NCI-H2227 treated with DMSO at 0.1 percent for 48 hours (cell line): ENCODE measurements at places on chromosomes 6 and 20.

GRCh38 chr20:32963176-32963575 lies 41.1 kb downstream of the SUN5 start:
- DNase-seq = no peak

- no peak for DNase-seq
Observed at GRCh38 chr6:160972111-160972510, 19.5 kb upstream of the MAP3K4 start.

- no peak for DNase-seq
Observed at GRCh38 chr6:165760803-165761185, 97.8 kb upstream of the PDE10A start.

GRCh38 chr6:24822696-24823095 lies 24.0 kb upstream of the ARMH2 start:
- DNase-seq = no peak

DNA sequence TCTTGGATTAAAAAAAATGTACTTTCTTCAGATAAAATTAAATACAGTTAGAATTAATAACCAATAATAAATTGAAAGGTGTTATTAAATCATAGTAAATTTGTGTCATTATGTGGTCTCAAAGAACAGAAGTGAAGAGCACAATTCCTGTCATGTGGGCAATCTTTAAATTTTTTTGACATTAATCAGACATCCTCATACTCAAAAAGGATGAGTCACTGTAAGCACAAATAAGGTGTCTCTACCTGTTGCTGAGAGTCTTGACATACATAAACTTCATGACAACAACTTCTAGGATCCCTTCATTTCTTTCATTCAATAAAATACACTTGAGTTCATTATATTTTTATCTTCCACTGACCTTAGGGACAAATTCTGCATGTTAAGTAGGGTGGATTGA lies 76.1 kb downstream of the SLC22A3 start:
- no peak for DNase-seq

DNA sequence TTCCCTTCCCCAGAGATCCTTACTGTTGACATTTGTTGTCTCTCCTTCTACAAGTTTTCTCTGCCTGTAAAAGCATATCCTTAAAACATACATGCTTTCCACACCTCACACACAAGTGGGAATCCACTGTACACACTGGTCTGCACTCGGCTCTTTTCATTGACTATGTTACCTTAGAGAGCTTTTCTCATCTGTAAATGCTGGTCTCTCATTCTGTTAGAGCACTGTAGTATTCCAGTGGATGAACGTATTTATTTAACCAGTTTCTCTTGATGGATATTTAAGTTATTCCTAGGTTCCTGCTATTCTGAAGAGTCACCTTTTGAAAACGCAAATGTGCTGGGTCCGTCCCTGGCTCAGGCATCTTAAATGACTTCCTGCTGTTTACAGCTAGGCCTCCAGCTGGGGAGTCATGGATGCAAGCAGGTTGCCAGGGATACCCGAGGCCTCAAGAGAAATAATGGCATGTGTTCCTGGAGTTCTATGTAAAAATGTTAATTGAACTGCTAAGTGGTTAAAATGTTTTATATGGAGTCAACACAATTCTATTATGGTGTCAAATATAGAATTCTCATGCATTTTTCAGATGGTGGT lies 61.1 kb upstream of the TGM3 start:
- peak; percentile 58 for DNase-seq

DNA sequence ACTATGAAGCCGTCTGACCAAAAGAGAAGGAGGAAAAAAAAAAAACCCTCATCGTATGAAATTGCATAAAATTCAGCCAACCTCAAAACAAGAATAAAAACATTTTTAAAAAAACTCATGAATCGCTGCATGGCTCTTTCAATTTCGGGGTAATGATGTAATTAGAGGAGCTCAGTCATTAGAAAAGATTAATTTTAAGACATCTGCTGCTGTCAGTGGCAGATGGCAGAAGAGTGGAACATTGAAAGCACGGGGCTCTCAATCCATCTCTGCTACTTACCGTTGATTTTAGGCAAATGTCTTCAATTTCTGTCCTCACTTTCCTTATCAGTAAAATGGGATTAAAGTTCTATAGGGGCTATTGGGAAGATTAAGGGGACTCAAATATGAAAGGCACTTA lies 79.1 kb downstream of the EYA2 start:
- no peak for DNase-seq

- no peak for DNase-seq
Observed at GRCh38 chr6:113888493-113888892, 31.3 kb downstream of the MARCKS start.

GRCh38 chr20:1950836-1951235 lies 43.0 kb downstream of the PDYN start:
- DNase-seq = no peak

DNA sequence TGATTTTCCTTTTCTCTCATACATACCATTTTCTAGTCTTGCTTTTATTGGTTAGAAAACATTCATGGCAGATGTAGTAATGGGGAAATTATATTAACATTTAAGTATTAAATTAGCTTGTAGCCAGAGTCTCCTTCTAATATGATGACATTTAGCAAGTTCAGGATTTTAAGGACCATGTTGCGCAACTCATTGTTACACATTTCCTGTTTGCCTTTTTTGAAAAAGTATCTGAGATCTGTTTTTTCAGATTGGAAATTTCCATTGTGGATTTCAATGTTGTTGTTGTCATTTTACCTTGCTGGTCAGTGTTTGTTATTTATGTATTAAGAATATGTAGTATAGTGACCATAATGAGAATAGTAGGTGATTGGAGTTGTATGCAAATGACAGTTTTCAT lies 38.7 kb downstream of the CDKAL1 start:
- DNase-seq = no peak

GRCh38 chr6:7166410-7167293 lies 58.9 kb downstream of the RREB1 start:
- no peak for DNase-seq

GRCh38 chr6:45681860-45682511 lies 304.3 kb upstream of the SUPT3H start:
- no peak for DNase-seq

DNA sequence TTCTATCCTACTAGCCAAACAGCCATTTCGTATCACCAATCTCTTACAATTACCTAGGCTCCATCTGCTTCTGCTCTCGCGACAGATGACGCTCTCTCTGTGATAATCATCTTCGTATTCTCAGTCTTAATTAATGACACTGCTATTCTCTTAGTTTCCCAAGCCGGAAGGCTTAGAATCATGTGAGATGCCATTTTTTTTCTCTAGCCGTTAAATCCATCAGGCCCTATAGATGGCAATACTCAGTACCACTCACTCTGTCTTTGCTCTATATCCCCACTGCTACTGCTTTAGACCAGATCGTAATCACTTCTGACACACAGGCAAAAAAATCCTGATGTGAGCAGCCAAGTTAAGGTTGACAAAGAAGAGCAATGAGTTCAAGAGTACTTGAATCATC lies 2.1 kb upstream of the THEMIS start:
- DNase-seq = no peak

- DNase-seq = no peak
Observed at GRCh38 chr6:136347847-136348246, 58.2 kb upstream of the BCLAF1 start.

GRCh38 chr6:81145506-81145905 lies 607.0 kb downstream of the TENT5A start:
- DNase-seq = no peak

- no peak for DNase-seq
Observed at GRCh38 chr6:17771609-17772008, 64.9 kb upstream of the NUP153 start.

GRCh38 chr20:60502881-60503280 lies 544.7 kb downstream of the CDH26 start:
- no peak for DNase-seq

DNA sequence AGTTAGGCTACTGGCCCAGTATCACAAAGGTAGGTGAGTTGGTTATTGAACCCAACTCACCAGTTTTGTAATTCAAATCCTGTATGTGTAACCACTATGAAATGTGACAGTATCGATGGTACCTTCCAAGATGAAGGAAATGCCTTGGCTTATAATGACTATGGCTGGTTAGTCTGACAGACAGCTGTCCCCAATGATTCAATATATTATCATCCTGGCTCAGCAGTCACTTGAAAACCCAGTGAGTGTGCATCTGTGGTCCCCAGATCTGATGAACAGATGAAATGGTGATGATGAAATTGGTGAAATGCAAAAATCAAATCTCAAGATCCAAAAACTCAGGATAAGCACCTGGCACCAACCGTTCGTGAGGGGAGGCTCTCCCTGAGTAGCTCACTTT lies 54.8 kb downstream of the TNFRSF21 start:
- no peak for DNase-seq

DNA sequence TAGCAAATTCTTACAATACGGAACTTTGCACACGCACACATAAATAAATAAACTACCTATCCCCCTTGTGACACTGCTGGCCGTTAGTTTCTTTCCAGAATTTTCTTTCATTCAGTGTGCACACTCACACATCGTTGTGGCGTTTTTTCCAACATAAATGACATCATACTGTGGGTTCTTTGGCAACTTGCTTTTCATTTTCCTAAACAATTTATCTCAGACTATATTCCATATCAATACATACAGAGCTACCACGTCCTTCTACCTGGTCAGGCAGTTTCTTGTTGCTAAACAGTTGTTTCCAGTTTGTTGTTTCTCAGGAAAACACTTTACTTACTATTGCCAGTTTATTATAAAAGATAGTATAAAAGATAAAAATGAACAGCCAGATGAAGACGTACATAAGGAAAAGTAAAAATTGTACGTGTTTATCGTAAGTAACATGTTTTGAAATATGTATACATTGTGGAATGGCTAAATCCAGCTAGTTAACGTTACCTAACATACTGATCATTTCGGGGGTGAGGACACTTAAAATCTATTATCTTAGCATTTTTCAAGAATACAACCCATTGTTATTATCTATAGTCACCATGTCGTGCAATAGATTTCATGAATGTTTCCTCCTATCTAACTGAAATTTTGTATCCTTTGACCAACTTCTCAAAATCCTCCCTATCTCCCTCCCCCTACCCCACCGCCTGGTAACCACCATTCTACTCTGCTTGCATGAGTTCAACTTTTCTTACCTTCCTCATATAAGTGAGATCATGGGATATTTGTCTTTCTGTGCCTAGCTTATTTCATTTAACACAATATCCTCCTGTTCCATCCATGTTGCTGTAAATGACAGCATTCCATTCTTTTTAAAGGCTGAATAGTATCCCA lies 1.2 kb upstream of the TP53RK start:
- DNase-seq = no peak

- no peak for DNase-seq
Observed at GRCh38 chr6:141848029-141848890, 284.5 kb upstream of the GJE1 start.

- DNase-seq = no peak
Observed at GRCh38 chr6:166286839-166287271, 21.3 kb downstream of the PRR18 start.

DNA sequence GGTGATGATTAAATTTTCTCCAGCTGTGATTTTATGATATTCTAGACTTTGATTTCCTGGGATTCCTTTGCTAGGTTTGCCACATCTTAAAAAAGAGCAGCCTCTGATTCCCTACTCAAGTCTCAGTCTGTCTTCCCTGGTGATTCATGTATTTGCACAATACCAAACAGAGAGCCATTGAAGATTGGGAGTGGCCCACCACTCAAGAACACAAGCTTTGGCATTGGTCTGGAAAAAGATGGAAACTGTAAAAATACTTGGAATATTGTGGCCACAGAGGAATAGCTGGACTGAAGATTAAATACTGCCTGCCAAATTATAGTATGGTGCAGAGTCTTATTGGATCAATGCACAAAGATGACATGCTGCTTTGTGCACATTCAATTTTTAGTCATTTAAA lies 32.9 kb downstream of the PTCHD4 start:
- DNase-seq = no peak

DNA sequence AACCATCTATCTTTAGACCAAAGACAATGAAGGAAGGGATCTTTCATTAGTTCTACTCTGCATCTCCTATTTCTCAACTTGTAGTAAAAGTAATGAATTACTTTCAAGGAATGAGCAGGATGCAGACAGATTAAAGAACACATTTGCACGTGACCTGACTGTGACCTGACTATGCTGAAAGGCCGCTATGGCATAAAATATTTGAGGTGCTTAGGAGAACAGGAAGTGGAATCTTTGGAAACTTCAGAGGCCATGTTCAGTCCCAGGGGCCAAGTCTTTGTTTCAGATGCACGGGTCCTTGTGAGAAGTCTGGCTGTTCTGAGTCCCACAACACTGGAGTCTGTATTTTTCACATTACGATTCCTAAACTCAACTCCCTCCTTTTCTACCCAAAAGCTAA lies 41.0 kb downstream of the NINL start:
- DNase-seq = no peak

GRCh38 chr6:129695373-129696027 lies 14.5 kb downstream of the ARHGAP18 start:
- DNase-seq = no peak

- DNase-seq = no peak
Observed at GRCh38 chr6:149045404-149045803, 272.1 kb upstream of the TAB2 start.

- no peak for DNase-seq
Observed at GRCh38 chr6:5290500-5290899, 29.2 kb downstream of the FARS2 start.

- DNase-seq = no peak
Observed at GRCh38 chr20:10922941-10923340, 249.1 kb upstream of the JAG1 start.

- no peak for DNase-seq
Observed at GRCh38 chr6:134647861-134648260, 302.0 kb downstream of the ALDH8A1 start.

DNA sequence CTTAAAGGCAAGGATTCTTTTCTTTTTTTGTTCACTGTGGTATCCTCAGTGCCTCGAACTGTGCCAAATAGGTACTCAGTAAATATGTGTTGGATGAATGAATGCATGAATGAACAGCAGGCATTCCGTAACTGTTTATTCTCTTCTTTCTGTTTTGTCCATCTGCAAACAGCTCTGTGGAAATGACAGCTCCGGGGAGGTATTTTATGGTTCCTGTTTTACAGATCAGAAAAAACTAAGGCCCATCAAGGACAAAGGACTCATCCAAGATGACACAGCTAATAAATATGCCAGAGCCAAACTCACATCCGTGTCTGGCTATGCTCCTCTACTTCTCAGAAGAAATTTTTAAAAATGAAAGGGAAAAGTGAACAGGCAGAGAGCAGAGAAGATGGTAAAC lies 21.0 kb downstream of the JPH2 start:
- DNase-seq = no peak

GRCh38 chr6:10875026-10875425 lies 6.8 kb downstream of the GCM2 start:
- no peak for DNase-seq

DNA sequence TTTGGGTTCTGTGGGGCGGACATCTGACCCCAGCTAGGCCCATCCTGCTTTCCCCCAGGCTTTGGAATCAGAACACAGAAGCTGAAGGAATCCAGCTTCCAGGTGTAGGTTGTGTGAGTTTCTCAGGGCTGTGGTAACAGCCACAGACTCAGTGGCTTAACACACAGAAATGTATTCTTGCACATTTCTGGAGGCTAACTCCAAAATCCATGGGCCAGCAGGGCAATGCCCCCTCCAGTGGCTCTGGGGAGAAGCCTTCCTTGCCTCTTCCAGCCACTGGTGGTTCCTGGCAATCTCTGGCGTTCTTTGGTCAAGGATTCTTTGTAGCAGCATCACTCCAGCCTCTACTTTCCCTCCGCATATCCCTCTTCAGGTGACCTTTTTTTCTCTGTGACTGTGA lies 1.3 kb upstream of the EMILIN3 start:
- DNase-seq = no peak

GRCh38 chr6:149450679-149451375 lies 34.0 kb downstream of the ZC3H12D start:
- no peak for DNase-seq
